ENCODE measurements at places on chromosomes 1 and 21.

GRCh38 chr1:178628637-178629251 lies 96.3 kb upstream of the RALGPS2 start:
- DNase-seq = no peak

DNA sequence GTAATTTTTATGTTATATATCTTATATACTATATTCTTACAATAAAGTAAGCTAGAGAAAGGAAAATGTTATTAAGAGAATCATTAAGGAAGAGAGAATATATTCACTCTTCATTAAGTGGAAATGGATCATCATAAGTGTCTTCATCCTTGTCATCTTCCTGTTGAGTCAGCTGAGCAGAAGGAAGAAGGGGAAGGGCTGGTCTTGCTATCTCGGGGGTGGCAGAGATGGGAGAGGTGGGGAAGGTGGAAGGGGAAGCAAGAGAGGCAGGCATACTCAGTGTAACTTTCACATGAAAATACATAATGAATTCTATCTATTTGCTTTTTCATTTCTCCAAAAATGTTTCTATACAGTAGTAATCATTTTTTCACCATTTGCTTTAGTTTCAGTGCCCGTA lies 5.1 kb downstream of the DNASE2B start:
- no peak for DNase-seq

DNA sequence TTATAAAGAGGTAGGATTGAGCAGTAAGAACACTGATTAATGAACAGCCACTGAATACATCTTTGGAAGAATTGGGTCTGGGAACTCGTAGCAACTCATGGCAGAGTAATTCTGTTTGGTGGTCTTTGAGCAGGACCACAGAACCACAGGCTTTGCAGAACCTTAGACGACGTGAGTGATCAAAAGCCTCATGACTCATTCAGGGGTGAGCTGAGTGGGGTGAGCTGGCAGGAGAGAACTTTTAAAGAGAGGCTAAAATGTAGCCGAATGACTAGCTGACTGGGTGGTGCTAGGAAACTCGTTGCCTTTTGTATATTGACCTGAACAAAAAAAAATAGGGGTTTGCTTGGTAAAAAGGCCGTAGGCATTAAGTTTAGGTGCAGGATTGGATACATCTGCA lies 313.8 kb downstream of the TGFB2 start:
- no peak for DNase-seq

DNA sequence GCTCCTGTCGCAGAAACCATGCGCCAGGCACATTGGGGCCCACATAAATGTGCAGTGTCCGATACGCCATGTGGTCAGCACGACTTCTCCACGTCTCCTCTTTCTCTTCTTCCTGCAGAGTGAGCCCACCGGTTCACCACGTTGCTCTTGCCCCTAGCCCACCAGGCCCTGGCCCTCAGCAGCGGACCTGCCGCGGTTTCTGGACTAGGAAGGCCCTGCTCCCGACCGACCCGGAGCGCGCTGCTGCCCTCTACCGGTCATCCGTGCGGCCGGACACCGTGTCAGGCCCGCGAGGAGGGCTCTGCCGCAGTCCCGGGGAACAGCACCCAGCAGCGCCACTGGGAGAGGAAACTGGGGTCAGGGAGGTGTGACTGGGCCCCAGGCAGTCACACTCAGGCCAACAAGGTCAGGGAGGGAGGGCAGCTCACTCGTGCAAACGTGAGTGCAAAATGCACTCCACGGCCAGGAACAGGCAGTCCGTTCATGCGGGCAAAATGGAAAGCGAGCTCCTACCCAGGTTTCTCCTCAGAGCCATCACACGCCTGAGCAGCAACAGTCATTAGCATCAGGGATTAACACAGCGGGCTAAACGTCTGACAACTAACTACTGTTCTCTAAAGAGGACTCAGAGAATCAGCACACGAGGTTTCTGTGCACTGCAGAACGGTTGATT lies 13.7 kb downstream of the TLR5 start:
- peak; percentile 91 for DNase-seq

DNA sequence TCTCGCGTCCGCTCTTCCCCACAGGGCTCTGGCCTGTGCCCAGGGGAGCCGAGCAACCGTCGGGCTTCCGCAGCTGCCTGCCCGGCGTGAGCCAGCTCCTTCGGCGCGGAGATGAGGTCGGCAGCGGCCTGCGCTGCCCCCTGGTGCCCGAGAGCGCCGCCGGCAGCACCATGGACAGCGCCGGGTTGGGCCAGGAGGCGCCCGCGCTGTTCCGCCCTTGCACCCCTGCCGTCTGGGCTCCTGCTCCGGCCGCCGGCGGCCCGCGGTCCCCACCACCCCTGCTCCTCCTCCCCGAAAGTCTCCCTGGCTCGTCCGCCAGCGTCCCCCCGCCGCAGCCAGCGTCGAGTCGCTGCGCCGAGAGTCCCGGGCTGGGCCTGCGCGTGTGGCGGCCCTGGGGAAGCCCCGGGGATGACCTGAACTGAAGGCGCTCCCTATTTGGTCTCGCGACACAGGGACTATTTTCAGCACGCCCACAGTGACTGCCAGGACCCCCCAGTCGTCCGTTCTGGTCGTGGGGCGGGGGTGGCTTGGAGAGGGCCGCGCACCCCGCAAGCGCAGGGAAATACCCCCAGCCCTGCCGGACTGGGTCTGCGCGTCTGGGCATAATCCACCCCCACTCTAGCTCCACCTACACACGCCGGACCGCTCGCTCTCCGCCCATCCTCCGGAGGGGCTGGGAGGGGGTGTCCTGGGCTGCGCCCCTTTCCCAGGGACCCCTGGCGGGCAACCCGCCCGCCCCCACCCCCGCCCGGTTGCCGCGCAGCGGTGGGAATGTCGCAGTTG lies 1.3 kb downstream of the HES3 start:
- DNase-seq = peak; percentile 93

GRCh38 chr21:42019101-42019605 lies 9.0 kb upstream of the ZBTB21 start:
- DNase-seq = no peak

DNA sequence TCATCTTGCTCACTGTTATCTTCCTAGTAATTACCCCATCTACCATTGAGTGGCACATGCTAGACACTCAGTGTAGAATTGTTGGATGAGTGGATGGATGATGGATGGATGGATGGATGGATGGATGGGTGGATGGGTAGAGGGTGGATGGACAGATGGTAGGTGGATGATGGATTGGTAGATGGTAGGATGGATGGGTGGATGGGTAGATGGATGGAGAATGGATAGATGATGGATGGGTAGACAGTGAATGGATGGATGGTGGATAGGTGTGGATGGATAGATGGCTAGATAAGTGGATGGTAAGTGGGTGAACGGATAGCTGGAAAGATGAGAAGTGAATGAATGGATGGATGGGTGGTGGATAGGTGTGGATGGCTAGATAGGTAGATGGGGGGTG lies 165.3 kb upstream of the KLHDC7A start:
- DNase-seq = no peak

- DNase-seq = no peak
Observed at GRCh38 chr1:234107416-234108021, 203.0 kb downstream of the SLC35F3 start.

GRCh38 chr21:41885341-41886024 lies 6.3 kb upstream of the PRDM15 start:
- DNase-seq = no peak

DNA sequence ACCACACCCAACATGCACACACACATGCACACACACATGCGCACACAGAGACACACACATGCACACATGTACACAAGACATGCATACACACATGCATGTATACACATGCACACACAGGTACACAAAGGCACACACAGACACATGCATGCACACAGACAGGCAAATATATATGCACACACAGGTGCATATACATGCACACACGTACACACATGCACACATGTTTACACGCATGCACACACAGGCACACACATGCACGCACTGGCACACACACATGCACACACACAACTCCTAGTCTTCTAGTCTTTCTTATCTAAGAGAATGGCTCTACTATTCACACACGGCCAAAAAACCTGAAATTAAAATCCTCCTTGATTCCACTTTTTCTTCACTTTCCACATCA lies 222.7 kb upstream of the PLD5 start:
- no peak for DNase-seq

DNA sequence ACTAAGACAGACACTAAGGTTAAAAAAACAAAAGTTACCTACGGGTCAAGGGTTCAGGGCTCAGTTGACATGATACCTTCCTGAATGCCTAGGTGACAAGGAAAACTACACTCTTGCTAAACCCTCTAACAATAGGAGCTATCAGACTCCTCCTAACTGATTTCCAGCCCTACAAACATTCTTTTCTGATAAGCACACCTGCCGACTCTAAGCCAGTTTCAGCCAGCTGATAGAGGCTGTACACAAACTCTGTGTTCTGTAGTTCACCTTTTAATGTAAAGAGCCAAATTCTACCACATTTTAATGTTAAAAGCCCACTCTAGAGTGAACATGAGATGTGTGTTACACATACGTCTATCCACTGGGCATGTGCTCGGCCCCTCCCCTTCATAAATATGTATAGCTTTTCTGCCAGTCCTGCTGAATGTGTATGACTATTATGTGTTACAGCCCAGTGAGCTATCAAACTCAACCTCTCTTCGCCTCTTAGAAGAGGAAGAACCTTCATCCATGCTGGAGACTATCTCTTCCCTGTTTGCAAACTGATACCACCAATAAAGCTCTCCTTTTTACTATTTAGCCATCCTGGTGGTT lies 40.0 kb upstream of the FAM163A start:
- DNase-seq = no peak

DNA sequence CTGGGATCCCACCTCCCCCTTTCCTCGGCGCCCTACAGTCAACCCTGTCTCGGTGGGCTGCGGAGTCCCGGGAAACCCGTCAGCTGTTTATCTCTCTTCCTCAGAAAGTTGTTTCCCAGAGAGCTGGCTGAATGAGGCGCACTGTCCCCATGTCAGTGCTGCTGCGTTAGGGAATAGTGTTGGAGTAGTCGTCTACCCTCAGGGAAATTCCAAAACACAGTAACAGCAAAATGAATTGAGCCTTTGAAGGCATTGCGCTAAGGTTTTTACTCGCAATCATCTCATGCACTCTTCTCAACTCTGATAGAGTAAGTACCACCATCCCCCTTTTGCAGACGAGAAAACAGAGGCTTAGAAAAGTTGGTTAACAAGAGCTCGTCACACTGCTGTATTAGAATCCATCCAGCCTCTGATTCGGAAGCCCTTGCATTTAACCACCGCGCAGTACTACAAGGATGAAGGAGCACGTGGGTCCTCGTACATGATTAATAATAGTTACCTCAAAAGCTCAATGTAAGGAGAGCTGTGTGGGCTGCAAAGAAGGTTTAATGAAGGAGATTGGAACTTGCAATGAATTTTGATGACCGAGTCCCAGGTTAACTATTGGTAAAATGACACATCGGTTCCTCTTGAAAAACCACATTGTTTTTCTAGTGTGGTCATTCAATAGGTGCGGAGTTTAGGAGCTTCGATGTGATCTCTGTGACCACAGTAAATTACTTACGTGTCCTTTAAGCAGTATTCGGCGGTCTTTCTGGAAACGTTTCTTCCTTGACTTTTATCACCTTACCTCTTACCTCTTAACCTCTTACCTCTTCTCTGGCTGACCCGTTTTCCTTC lies 788 bp upstream of the EDEM3 start:
- DNase-seq = no peak

GRCh38 chr1:3706651-3707297 lies 45.5 kb upstream of the CCDC27 start:
- no peak for DNase-seq

DNA sequence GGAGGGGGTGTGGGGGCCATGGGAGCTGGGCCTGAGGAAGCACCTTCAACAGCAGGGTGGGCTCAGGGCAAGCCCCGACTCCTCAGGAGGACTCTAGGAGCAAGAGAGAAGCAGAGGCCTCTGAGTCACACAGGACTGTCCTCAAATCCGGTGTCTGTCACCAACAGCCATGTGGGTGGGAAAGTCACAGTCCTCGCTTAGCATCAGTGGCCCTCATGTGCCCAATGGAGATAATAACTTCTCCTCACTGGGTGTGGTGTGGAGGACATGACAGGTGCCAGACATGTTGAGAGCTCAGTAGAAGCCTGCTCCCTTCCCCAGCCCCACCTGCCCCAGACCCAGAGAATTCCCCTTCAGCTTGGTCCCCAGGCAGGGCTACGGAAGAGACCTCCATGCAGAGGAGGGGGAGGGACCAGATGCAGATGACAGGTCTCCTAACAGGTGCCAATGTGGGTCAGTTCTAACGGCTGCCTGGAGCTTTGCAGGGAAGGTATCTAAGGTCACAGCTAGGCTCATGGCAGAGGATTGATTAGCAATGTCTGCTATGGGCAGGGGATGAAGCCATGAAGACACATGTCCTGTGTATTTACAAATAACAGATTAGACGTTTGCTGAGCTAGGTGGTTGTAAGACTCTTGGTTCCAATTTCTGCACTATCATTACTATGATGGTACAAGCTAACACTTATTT lies 30.2 kb downstream of the TTC39A start:
- no peak for DNase-seq

- no peak for DNase-seq
Observed at GRCh38 chr1:203353486-203353885, 2.6 kb upstream of the FMOD start.

DNA sequence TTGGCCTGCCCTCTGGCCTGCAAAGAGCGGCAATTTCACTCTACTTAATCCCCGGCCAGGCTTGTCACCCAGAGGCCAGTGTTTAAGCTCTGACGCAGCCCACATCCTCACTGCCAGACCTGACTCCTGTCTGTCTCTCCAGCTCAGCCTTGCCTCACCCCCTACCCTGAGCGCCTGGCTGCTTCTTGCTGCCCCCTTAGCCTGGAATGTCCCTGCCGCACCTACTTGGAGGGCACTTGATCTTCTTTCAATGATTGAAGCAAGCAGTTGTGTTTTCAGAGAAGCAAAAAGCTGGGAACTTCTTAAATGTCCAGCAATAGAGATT lies 87.4 kb upstream of the ZBTB40 start:
- DNase-seq = no peak

GRCh38 chr1:180230416-180230790 lies 339 bp downstream of the LHX4 start:
- peak; percentile 78 for DNase-seq

DNA sequence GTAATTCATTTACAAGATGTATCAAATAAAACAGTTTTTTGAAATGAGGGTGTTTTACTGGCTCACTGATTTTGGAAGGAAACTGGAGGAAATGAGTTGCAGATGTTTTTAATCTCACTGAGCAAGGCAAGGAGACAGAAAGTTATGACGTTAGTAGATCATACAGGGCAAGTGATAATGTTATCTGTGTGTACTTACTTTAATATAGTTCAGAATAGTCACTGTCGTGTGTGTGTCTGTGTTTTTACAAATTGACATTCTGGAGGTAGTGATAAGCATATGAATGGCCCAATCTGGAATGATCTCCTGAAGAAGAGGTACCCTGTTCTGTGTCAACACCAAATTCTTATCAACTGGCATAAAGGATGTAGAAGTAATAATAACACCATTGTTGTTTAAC lies 1.9 kb upstream of the GBP4 start:
- DNase-seq = no peak

DNA sequence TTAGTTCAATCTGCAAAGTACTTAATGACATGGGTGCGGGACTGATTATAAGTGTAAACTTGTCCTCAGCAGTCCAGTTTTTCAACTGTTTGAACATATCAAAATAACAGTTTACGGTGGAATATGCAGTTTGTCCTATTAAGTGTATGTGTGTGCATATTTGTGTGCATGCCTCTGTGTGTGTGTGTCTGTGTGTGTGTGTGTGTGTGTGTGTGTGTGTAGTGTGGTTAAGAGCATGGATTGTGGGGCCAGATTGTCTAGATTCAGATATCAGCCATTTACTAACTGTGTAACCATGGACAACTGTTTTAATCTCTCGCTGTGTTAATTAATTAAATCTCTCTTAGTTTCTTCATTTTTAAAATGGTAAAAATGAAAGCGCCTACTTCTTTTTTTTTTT lies 39.0 kb downstream of the NEXN start:
- DNase-seq = no peak
